A549 treated with Mapracorat at 1 μM for 4 hours (cell line): ENCODE measurements at places on chromosomes 11 and 22. TPM values are rescaled to one million over a fixed set of nuclear protein-coding genes. Genes with fewer than 3 reads are reported as not detected.

PHOX2A gene
- total RNA-seq, result not detected in 5 replicates

CLDN5 gene
- total RNA-seq, result not detected in 5 replicates

POTEH gene
- total RNA-seq, result not detected in 5 replicates

HTR3B gene
- total RNA-seq, result not detected in 5 replicates

MMP13 gene
- not detected in 5 replicates for total RNA-seq

FAM227A gene
- total RNA-seq, result 0.74 to 1.3 TPM (median 0.75 TPM) in 5 replicates

ETS1 gene
- total RNA-seq, result 28.6 to 36.1 TPM (median 31.2 TPM) in 5 replicates

CFAP300 gene
- total RNA-seq, result 5.4 to 7.2 TPM (median 6.1 TPM) in 5 replicates

RCE1 gene
- 40.2 to 55.7 TPM (median 52.3 TPM) in 5 replicates for total RNA-seq

ART1 gene
- not detected in 5 replicates for total RNA-seq

IL18 gene
- 92.0 to 106 TPM (median 103 TPM) in 5 replicates for total RNA-seq

TEX12 gene
- not detected in 5 replicates for total RNA-seq

OR8G5 gene
- not detected in 5 replicates for total RNA-seq

PRDM11 gene
- 5.7 to 8.0 TPM (median 7.7 TPM) in 5 replicates for total RNA-seq

CCDC116 gene
- 0.06 to 0.13 TPM (median 0.06 TPM) in 3 of 5 replicates, not detected in the others for total RNA-seq

MRGPRX1 gene
- not detected in 5 replicates for total RNA-seq

ACR gene
- total RNA-seq, result not detected in 5 replicates

SCGB1D4 gene
- not detected in 5 replicates for total RNA-seq

HOATZ gene
- total RNA-seq, result not detected in 5 replicates

ZNF280A gene
- 2.7 to 4.4 TPM (median 3.4 TPM) in 5 replicates for total RNA-seq

IZUMO1R gene
- not detected in 5 replicates for total RNA-seq

APOA4 gene
- not detected in 5 replicates for total RNA-seq

TRIM48 gene
- total RNA-seq, result not detected in 5 replicates

DENND6B gene
- 2.4 to 5.1 TPM (median 2.7 TPM) in 5 replicates for total RNA-seq

OR51B2 gene
- total RNA-seq, result not detected in 5 replicates

SMIM35 gene
- total RNA-seq, result 0.04 TPM in 1 of 5 replicates, not detected in the others

GGT5 gene
- total RNA-seq, result 3.3 to 4.6 TPM (median 4.2 TPM) in 5 replicates

GAB2 gene
- 3.9 to 5.9 TPM (median 5.0 TPM) in 5 replicates for total RNA-seq

MYRF gene
- total RNA-seq, result 14.2 to 21.4 TPM (median 18.9 TPM) in 5 replicates
